ENCODE measurements at places on chromosomes 7 and 10. TPM values are rescaled to one million over a fixed set of nuclear protein-coding genes. Genes with fewer than 3 reads are reported as not detected.

The ATG9B gene
- total RNA-seq: 7.1 TPM

The ANKRD16 gene
- 14.4 TPM for total RNA-seq

The TET1 gene
- 6.0 TPM for total RNA-seq

The TMEM229A gene
- total RNA-seq: 51.7 TPM

The STOX1 gene
- total RNA-seq: 4.7 TPM

The PTF1A gene
- 1.9 TPM for total RNA-seq

The RSU1 gene
- total RNA-seq: 32.2 TPM

DNA sequence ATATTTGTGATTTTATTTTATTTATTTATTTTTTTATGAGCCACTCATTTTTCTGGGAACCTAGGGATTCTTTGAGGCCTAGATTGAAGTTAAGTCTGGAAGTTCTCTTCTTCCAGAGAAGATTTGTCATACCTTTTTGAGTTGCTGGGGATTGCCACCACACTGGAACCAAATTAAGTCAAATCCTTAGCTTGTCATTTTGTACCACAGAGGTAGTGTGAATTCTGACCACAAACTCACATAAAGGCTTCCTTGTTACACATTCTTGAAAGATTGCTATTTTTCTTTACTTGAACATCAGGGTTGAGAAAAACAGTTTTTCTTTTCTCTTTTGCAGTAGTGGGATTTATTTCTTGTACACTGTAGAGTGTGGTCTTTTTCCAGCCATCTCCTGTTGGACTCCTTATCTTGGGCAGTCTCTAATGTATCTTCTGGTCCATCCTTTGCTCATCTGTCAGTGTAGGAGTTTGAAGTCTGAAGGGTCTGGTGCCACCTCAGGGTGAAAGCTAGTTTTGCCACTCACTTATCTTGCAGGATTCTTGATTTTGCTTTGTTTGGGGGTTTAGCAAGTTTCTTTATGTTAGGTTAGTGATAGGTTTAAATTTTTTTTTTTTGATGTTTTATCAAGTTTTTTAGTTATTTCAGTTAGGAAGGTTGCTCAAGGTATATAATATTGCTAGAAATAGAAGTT, 24.8 kb downstream of the PCBD1 start:
- no peak for DNase-seq

DNA sequence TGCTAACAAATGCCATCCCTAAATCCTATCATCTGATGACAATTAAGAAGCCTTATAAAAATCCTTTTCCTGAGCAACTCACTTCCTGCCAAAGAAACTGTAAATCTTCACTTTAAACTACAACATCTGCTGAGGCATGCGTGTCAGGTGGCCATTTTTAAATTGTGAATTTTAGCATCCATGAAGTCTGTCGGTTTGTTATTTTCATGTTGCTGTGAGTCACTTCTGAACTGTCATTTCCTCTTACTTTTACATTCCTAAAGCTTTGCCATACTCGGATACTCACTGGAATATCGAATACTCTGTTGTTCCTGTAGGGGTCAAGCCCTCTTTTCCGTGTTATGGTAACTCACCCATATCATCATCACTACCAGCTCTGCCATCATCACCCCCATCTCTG, 34.3 kb upstream of the TMEM26 start:
- DNase-seq: no peak

GRCh38 chr10:98460837-98461499, 14.2 kb upstream of the HPS1 start:
- no peak for DNase-seq

DNA sequence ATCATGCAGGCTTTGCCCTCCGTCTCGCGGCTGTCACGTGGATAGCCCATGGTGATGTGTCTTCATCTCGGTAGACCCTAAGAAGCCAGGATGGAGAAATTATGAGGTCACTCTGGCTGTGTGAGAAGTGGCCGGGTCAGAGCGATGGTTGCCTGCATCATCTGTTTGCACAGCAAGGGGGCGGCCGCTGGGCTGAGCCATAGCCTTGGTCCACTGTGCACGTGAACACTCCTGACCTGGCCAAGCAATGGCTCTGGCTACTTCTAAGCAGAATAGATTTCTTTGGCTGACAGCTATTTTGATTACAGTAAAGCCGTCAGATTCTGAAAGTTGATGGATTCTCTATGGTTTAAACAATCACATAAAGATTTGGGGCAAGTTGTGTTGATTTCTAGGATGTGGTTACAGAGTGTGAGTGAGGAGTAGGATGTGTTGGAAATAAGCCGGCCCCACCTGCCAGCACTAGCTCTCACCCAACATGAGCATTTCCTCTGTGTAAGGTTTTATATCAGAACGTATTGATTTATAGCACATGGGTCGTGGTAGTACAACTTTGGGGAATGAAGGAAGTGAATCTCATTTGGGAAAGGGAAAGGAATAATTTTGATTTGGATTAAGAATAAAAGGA, 214.4 kb upstream of the GPR26 start:
- DNase-seq: no peak

GRCh38 chr7:106770191-106770590, 94.9 kb upstream of the PIK3CG start:
- no peak for DNase-seq

GRCh38 chr7:83850125-83850524, 201.2 kb upstream of the SEMA3E start:
- DNase-seq: no peak

- DNase-seq: no peak
Measured at GRCh38 chr7:123770378-123770777, 21.6 kb upstream of the WASL start.

GRCh38 chr7:73824986-73825385, 5.8 kb upstream of the CLDN4 start:
- no peak for DNase-seq

GRCh38 chr7:67311901-67312300, 315.3 kb downstream of the TYW1 start:
- no peak for DNase-seq

DNA sequence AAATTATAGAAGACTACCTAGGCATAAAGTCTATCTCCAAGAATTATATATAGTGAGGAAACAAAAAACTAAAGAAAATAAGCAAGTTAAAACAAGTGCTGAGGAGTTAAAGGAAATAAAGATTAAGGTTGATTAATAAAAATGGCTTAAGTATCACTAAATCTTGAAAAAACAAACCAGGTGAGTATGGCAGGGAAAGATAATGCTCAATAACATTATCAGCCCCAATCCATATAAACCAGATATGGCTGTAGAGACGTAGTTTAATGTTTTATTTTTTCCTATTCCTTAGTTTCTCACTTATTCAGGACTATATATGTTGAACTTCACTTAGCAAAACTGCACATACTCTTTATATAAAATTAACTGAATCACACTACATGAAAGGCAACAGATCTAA, 4.4 kb downstream of the WASL start:
- no peak for DNase-seq

DNA sequence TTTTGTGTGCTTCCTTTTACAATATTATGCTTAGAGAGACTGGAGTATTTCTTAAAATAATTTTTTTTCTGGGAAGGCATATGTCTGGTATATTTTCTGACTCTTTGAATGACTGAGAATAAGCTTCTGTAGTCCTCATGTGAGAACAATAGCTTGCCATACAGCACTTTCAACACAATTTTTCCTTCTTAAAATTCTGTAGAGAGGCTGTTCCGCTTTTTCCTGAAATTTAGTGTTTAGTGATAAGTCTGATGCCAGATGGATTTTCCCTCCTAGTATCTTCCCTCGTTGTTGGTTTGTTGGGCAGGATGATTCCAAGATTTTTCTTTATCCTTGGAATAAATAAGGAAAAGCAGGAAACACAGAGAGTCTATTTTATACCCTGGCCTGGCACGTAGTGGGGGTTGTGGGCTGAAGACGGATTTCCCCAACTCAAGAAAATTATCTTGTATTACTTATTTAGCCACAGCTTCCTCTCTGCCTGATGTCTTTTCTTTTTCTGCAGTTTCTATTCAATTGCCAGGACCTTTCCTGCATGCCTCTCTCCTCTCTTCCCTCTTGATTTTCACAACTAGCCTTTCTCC, 111.2 kb downstream of the AOAH start:
- no peak for DNase-seq

GRCh38 chr10:78407966-78408365, 374.3 kb downstream of the RPS24 start:
- DNase-seq: no peak

GRCh38 chr7:134890246-134891240, 95.8 kb upstream of the AGBL3 start:
- DNase-seq: peak; percentile 28
